GF-D8 (cell line): ENCODE measurements at places on chromosomes 4 and X.

DNA sequence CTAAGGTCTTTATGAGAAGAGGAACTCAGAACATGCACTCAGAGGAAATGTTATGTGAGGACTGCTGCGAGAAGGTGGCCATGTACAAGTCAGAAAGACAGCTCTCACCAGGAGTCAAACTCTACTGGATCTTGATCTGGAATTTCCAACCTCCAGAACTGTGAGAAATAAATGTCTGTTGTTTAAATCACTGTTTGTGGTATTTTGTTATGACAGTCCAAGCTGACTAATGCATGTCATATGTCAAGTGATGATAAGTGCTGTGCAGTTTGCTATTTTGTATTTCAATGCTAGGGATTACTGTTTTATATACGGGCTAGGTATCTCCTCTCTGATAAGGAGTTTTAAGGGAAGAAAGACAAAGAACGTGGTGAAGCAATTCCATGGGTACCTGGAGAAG lies 162.3 kb downstream of the CPEB2 start:
- DNase-seq, result no peak

DNA sequence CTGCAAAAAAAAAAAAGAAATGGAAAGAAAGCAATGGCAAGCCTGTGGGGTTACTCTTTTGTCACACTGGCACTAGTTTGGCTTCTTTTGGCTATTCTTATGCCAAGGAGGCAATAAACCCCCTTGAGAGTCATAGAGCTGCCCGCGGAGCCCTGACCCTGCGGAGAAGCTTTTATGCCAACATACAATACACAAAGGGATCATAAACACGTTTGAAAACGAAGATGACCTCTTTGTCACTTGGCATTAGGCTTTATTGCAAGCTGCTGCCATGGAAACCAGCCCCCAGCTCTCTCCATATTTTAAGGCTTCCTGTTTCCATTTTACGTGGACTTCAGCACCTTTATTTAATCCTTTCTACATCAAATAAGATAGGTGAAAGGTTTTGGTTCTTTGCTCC lies 7.6 kb downstream of the NEUROG2 start:
- DNase-seq, result no peak

GRCh38 chrX:39927380-39927779 lies 170.4 kb downstream of the BCOR start:
- no peak for DNase-seq

DNA sequence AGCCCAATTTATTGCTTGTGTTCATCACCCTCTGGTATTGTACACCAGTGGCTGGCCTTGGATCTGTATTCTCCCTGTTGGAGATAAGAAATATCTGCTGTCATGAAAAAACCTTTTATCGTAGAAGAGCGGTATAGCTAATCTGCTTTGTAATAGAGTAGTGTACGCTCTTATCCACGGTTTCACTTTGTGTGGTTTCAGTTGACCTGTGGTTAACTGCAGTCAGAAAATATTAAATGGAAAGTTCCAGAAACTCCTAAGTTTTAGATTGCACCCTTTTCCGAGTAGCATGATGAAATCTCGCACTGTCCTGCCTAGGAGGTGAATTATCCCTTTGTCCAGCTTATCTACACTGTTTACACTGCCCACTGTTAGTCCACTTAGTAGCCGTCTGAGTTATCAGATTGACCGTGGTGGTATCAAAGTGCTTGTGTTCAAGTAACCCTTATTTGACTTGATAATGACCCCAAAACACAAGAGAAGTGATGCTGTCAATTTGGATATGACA lies 42.4 kb downstream of the KDM6A start:
- no peak for DNase-seq

GRCh38 chrX:24026432-24026831 lies 554 bp downstream of the KLHL15 start:
- DNase-seq, result no peak

DNA sequence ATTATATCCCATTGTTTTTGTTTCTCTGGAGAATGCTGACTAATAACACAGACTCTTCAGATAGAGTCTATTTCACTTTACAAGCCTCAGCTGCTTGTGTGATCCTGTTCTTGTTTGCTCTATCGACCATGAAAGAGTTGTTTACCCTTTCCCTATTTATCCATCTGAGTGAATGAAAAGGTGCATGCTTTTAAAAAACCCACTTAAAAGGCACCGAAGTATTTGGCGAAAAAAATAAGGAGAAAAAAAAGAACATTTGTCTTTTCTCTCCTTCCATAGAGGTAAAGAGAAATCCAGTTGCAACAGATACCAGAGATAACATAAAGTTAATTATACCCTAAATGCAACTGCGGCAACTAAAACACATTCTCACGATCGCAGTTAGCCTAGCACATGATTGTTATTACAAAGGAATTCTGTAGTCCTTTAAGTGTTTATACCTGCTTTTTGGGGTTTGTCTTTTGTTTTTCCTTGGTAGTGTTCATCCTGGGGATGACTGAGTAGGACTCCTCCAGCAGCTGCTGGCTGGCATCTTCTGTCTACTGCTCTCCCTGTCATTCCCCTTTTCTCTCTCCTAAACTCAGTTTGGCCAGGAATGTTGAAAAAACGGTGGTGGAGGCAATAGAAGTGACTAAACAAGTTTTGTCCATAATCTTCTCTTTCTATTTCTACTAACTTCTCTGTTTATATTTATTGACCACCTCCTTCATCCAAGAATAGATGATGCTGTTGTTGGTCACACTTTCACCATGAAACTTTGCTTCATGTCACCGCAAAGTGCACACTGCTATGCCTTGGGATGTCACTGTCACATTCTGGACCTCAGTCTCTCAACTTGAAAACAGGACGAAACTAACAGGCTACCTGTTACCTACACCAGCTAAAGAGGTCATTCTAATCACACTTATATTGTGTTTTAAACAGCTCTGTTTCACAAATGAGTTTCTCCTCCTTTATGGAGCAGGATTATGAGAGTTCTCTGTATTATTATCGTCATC lies 41.9 kb upstream of the FRAS1 start:
- no peak for DNase-seq

- no peak for DNase-seq
Measured at GRCh38 chr4:168437192-168437943, 42.9 kb downstream of the DDX60L start.

DNA sequence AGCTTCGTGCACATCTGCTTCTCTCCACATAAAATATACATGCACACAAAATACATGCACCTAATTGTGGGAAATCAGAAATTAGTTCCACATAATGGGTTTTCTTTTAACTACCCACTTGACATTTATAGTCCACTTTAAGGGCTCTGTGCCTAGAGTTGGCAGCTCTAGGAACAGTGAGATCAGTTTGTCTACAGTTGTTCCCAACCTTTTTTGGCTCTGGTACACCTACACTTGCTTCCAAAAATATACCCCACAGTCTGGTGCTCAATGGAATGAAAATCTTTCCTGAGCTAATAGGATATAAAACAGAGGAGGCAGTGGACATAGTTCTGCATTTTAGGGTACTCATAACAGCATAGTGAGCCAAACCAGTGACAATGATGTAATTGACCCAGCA lies 36.1 kb downstream of the HDAC8 start:
- no peak for DNase-seq
